Mesenchymal stem cell (in vitro differentiated cells and primary cell): ENCODE measurements at places on chromosomes 1 and 21.

DNA sequence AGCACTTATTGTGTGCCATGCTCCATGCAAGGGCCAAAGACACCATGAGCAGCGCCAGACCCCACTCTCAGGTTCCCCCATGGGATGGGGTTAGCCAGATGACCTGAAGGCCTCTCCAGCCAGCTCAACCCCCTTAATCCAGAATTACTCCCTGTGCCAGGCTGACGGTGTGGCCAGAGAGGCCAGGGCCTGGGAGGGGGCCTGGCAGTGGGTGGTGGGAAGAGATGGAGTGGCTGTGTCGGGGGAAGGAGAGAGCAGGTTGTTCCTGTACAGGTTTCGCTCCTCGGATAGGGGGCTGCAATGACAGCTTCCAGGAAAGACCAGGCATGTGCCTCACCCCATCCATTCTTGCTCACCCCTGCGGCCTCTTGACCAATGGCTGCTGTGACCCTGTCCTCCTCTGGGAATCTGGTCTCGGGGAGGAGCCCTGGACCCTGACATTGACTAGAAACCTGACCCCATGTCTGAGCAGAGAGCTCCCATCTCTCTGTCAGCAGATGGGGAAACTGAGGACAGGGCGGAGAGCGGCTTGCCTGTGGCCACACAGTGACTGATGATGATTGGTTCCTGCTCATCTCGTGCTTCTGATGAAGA is 345.3 kb downstream of the MATN1 start:
- DNase-seq, result no peak

GRCh38 chr1:42777852-42778251 is 6.9 kb upstream of the TMEM269 start:
- peak; percentile 47 for DNase-seq

- peak; percentile 41 for DNase-seq
Measured at GRCh38 chr1:214401666-214402065, 120.7 kb downstream of the SMYD2 start.

DNA sequence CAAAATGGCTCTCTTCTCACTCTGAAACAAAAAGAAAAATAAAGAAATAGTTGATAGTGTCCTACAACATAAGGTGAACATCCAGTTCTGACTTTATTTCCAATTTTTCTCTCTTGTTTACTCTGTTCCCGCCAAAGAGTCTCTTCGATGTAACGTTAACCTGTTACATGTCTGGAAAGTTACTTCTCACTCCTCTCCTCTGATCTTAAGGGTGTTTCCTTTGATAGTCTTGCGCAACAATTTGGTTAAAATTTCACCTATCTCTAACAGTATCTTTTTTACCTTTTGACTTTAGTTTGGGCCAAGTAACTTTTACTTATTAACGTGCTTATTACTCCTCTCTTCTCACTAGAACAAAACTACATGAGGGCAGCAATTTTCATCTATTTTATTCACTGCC is 1450.2 kb downstream of the BRINP3 start:
- no peak for DNase-seq

DNA sequence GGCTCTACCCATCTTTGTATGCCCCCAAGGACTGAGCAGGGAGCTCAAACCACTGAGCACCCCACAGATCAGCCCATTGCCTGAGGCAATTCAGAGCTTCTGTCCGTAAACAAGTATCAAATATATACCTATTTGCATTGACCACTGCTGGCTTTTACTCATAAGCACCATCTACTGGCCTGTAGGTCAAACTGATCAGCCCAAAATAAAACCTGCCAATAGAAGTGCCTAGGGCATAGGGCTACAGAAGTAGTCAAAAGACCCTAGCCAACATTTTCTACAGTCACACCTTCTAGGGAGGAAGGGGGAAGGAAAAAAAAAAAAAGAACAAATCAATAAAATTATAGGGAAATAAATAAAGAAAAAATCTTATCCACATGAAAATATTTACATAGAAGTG is 5.3 kb upstream of the LCE3D start:
- no peak for DNase-seq

- DNase-seq, result peak; percentile 95
Measured at GRCh38 chr1:8026153-8026975, at the start of gene ERRFI1. Gene ERRFI1 (minus strand): TSS chr1:8026309. CDS start chr1:8015619, 10,690 bp downstream.

- DNase-seq, result peak; percentile 61
Measured at GRCh38 chr1:1004780-1005697, 5.1 kb upstream of the HES4 start.

DNA sequence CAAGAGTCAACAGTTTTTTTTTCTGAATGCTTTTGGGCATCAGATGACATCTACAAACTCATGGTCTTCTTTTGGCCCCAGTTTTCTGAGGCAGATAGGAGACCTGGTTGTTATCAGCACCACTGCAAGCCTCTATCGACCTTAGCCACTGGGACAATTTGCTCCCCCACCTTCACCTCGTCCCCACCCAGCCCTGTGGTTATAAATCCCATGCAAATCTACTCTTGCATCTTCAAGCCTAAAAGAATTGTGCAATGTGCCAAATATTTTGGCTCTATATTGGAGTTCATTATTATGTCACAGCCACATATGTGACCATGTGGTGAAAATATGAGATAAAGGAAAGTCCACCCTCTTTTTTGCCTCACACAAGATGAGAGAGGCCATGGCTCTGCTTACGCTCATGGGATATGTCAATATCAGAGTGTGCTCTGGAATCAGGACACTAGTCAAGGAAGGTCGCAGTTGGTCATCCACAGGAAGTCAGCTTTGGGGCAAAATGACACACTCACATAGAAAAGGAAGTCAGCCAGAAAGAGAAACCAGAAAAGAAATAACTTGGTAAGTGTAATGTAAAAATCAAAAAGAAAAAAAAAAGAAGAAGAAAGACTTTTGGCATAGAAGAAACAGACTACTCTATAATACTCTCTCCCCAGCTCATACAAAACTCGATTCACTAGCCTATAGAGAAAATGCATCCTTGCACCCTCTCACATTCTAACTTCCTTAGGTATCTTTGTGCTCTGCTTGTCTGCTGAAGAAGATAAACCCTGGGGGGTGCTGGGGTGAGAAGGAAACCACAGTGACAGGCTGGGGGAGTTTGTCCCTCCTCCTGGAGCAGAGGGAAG is 21.2 kb downstream of the SLC30A10 start:
- DNase-seq, result no peak

DNA sequence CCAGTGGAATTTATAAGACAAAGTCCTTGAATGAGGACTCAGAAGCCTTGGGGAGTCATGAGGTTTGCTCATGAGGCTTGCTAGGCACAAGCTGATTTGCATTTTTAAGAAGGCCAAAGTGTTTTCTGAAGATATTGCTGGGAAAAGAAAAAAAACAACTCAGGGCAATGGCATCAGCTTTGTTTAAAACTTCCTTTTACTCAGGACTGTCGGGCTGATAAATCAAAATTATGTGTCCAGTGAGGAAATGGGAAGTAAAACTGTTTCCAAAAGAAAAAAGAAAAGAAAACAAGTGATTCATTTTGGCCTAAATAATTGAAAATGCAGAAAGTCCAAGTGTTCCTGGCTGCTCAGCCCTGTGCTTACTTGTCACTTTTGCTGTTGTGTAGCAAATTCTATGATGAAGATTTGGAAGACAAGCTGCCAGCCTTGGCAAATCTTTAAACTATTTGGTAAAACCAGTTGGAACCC is 282.4 kb downstream of the HLX start:
- peak; percentile 47 for DNase-seq

- peak; percentile 33 for DNase-seq
Measured at GRCh38 chr1:30111431-30111830, 612.0 kb downstream of the MATN1 start.

DNA sequence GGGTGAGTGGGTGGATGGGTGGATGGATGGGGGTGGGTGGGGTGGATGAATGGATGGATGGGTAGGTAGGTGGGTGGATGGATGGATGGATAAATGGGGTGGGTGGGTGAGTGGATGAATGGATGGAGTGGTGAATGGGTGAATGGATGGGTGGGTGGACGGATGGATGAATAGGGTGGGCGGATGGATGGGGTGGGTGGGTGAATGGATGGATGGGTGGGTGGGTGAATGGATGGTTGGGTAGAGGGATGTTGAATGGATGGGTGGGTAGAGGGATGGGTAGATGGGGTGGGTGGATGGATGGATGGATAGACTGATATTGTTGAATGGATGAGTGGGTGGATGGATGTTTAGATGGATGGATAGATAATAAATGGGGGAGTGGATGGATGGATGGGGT is 26.9 kb upstream of the CCDC27 start:
- DNase-seq, result no peak

GRCh38 chr21:14826630-14827029 is 238.2 kb downstream of the NRIP1 start:
- no peak for DNase-seq

DNA sequence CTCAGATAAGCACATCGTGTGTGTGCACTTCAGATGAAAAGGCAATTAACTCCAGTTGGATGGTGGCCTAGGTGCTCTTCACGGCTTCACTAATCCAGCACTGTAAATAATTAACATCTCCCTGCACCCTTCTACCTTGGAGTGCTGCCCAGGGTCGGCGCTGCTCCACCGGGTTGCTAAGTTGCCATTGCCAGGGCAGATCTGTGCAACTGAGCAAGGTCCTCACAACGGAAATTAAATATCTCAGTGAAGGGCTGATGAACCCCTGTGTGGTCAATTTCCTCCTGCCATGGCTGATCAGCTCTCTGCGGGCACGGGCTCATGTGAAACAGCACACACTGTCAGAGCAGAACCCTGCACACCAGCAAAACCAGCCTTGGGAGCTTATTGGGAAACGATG is 63.2 kb downstream of the SYDE2 start:
- DNase-seq, result no peak

DNA sequence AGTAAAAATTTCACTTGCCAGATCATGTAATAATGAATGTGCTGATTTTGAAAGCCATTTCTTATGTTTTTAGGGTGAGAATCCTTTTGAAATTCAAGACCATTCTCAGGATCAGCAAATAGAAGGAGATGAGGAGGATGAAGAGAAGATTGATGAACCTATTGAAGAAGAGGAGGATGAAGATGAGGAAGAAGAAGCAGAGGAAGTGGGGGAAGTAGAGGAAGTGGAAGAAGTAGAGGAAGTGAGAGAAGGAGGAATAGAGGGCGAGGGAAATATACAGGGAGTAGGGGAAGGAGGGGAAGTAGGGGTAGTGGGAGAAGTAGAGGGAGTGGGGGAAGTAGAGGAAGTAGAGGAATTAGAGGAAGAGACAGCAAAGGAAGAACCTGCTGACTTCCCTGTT is 32.4 kb downstream of the ZNF326 start:
- no peak for DNase-seq

DNA sequence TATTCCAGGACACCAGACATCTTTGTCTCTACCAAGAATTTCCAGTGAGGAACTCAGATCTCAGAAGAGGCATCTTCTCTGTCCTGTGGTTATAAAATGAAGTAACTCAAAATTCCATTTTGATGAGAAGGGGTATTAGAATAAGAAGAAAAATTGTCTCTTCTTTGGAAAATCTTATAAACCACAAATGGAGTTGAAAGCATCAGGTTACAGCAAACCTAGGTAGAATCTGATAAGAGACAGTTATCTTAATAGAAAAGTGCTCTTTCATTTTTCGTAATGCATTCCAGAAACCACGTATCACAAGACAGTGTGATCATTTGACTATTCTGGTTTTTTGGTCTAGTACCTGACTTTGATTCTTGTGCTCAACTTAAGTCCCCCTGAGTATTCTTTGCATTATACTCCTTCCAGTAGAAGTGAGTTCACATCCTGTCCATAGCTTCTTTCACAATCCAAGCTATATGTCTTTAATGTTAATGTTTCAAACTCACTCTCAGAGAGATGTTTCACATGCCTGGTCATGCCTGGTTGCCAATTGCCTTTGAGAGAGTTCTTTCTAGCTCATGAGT is 120.9 kb upstream of the PRDX6 start:
- peak; percentile 9 for DNase-seq

GRCh38 chr1:227190321-227190720 is 128.0 kb downstream of the CDC42BPA start:
- DNase-seq, result no peak

DNA sequence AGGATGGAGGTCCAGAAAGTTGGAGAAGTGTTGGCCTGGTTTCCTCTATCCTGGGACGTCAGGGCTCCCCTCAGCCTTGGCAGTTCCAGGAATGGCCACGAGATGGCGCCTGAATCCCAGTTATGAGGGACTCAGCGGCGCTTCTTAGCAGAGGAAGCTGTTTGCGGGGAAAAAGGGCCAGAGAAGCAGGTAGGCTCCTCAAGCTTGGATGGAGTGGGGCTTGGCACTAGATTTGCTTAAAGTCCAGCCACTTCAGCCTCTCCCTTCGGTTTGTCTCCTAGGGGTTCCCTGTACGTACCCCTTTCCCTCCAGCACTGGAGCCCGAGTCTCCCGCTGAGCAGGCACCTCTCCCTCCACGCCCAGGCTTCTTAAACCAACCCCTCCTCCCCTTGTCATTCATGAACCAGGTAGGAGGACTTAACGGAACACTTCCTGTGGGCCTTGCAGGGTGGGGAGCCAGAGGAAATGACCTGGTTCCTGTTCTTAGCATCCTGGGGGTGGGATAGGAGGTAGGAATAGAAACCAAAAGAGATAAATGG is 32.0 kb upstream of the TENT5B start:
- peak; percentile 74 for DNase-seq

- DNase-seq, result no peak
Measured at GRCh38 chr1:19468397-19468956, 16.9 kb downstream of the CAPZB start.

DNA sequence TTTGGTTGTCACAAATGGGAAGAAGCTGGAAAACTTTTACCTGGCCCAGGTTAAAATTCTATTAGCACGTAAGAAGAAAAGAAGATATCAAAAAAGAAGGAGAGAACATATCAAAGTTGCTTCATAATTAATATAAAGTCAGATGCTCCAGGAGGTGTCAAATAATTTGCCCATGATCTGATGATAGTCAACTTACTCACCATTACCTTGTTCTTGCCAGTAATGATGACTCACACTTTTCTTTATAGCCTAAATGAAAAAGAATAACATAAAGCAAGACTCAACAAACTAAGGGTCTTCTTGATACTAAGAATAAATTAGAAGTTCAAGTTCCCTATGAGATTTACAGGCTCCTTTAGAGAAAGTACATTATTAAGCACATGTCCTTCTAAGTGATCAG is 580.4 kb downstream of the TTLL7 start:
- DNase-seq, result no peak

GRCh38 chr1:228013935-228014930 is 7.4 kb downstream of the WNT3A start:
- DNase-seq, result no peak

DNA sequence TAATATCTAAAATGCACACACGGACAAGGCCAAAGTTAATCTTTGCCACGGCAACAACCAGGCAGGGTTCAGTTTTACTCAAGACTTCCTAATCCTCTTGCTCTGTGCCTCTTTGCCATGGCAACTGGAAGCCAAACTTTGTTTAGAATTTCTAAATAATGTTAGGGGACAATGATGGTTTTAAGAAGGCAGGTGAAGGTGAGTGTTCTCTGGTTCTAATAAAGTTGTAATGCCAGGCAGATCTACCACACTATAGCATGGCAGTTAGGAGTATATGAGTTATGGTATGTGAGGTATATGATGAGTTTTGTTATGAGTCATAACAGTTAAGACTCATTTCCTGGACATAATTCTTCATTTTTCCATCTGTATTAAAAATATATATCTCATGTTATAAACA is 2.7 kb downstream of the PTPRC start:
- DNase-seq, result no peak
